Brain (organoid and tissue), 16 donors: ENCODE measurements at places on chromosomes 4 and X.

- no peak for DNase-seq
Measured at GRCh38 chr4:176319151-176319703, 539 bp upstream of the SPCS3 start.

- DNase-seq, result no peak
Measured at GRCh38 chrX:136259543-136259942, 8.3 kb upstream of the MAP7D3 start.

- DNase-seq, result no peak
Measured at GRCh38 chrX:10076765-10077164, 80.0 kb upstream of the CLCN4 start.

GRCh38 chr4:103405415-103405814 lies 207.3 kb upstream of the CENPE start:
- no peak for DNase-seq

- DNase-seq, result no peak
Measured at GRCh38 chr4:88320224-88320779, 35.9 kb upstream of the PPM1K start.
